ENCODE measurements at places on chromosomes 3 and 15.

DNA sequence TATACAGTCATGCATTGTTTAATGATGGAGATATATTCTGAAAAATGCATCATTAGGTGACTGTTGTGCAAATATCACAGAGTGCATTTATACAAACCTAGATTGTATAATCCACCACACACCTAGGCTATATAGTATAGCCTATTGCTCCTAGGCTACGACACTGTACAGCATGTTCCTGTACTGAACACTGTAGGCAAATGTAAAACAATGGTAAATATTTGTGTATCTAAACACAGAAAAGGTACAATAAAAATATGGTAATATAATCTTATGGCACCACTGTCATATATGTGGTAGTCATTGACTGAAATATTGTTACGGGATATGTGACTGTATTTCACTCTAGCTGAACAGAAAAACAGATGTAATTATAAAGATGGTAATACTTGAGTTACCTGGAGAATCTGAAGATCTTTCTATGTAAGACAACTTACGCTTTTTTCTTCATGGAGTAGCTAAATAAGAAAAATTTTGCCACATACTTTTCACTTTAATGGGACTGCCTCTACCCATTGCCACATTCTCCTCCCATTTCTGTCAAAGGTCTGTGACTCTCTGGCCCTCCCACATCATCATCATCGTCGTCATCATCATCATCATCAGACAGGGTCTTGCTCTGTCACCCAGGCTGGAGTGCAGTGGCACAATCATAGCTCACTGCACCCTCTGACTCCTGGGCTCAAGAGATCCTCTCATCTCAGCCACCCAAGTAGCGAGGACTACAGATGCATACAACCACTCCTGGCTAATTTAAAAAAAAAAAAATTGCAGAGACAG lies 7.2 kb downstream of the PCOLCE2 start:
- no peak for DNase-seq

DNA sequence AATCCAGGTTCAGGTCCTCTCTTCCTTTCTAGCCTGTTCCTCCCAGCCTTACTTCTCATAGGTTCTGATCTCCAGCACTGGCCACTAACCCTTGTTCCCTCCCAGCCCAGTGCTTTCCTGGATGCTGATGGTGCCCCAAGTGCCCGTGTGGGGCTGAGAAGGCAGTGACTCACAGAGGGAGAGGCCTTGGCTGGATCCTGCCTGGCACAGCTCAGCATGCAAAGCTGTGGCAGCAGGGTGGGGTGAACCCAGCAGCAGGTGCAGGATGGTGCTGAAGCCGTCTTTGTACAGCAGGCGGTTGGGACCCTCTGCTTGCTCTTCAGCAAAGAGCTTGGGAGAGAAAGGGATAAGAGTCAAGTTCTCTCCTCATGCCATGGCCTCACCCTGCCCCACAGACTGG lies 7.6 kb downstream of the LPCAT4 start:
- DNase-seq = no peak

GRCh38 chr3:187888701-187889100 lies 143.4 kb upstream of the BCL6 start:
- DNase-seq = no peak

- DNase-seq = no peak
Measured at GRCh38 chr3:54862526-54862925, 65.3 kb downstream of the LRTM1 start.

DNA sequence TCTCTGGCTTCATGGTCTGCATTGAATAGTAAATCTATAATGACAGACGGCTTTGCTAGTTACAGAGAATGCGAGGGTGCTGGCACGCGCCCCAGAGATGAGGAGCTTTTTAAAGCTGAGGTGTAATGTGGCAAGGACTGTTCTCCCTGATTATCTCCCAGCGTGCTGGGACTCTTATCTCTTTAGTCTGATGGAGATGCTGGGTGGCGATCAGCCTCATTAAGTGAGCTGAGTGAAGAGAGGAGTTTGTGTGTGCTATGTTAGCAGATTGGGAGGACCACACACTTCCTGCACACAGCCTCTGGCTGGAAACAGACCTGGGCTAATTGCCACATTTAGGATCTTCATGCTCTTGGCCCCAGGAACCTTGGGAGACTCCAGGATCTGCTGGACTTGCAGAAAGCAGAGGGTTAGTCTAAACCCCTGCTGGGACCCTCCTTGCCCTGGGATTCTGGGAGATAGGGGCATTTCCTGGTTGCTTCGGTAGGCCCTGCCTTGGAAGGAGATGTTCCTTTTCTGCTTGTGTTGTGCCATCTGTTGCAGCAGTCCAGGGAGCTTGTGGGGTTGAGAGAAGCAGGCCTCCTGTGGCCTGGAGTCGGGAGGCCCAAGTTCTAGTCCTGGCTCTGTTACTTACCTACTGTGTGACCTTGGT lies 15.0 kb downstream of the PDIA5 start:
- no peak for DNase-seq

- no peak for DNase-seq
Measured at GRCh38 chr3:33401781-33402180, 38.4 kb downstream of the UBP1 start.

DNA sequence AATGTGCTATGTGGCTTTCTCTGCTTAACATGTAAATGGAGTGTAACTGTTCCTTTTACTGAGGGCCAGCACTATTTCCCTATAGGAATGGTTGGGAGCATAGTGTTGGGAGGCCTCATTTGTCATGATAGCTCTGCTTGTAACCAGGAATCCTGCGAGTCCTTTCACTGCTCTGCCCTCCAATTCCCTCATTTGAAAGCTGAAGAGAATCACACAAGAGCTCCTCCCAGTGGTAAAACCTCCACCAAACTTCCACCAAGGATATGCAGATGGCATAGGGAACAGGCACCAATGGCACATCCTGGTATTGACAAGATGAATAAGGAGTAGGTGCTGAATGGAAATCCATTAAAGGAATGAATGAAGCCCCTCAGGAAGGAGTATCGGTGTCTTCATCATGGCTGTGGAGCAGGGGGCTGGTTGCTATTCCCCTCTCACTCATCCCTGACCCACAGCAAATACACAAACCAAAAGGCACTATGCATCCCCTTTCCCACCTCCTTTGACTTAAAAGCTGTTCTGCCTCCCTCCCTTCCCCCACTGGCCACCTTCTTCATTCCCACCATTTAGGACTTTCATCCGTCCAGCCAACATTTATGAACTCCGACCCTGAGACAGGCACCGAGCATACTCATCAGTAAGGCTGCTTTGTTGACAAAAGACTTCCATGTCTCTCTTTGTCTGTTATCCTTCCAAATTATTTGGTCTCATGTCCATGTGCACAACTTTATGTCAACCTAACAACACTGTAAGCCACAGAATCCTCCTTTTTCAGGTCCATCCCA lies 560.8 kb downstream of the FOXP1 start:
- DNase-seq = no peak

GRCh38 chr3:59970376-59970775 lies 920.6 kb upstream of the CFAP20DC start:
- no peak for DNase-seq

- no peak for DNase-seq
Measured at GRCh38 chr3:36597422-36597821, 166.9 kb downstream of the DCLK3 start.

- no peak for DNase-seq
Measured at GRCh38 chr3:50923955-50924354, 249.2 kb downstream of the DOCK3 start.

DNA sequence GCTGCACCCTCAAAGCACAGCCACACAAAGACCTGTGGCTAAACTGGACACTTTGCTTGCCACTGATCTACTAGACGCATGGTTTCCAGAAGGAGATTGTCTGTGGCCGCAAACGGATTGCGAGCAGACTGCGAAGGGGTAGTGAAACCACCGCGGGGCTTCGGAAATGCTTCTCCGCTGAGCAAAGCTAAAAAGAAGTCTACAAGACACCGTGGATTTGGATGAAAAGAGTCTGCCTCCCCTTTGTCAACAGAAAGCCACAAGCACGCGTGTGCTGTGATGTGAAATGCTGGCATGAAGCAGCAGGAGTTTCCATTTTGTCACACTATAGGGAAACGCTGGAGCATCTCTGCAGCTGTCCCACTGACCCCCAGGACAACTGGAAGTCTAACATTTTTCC lies 63.0 kb downstream of the TMEM44 start:
- no peak for DNase-seq

DNA sequence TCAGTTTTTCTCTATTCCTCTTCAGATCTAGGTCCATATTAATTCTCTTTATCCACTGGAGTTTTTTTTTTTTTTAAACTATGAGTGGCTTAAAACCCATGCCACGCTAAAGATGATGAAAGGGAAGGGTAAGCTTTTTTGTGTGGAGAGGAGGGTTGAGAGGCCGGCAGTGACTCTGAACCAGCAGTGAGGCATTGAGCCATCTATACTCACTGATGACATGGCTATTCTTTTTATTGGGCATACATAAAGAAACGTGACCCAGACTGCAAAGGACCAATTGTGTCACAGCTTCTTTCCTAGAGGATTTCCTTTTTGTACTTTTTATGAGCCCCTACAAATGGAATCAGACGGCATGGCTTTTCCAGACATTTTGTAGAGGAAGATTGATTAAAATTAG lies 662.2 kb downstream of the AGBL1 start:
- no peak for DNase-seq

DNA sequence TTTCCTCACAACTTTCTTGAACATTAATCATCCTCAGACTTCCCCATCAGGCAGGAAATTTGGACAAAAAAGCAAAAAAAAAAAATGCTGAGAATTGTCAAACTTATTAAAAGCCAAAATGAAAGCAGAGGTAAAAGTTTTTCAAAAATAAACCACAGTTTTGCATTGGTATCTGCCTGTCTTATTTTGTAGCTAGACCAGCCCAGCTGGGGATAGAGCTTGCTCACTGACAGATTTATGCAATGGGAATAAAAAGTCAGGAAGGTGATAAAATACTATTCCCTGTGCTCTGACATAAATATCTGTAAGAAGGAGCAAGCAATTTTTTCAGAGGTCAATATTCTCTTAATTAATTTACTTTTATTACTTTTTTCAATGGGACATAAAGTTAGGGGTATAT lies 1006.7 kb upstream of the ALCAM start:
- no peak for DNase-seq

- no peak for DNase-seq
Measured at GRCh38 chr15:70547846-70548487, 215.4 kb downstream of the UACA start.

- no peak for DNase-seq
Measured at GRCh38 chr3:192042116-192042515, 581.2 kb downstream of the PYDC2 start.

DNA sequence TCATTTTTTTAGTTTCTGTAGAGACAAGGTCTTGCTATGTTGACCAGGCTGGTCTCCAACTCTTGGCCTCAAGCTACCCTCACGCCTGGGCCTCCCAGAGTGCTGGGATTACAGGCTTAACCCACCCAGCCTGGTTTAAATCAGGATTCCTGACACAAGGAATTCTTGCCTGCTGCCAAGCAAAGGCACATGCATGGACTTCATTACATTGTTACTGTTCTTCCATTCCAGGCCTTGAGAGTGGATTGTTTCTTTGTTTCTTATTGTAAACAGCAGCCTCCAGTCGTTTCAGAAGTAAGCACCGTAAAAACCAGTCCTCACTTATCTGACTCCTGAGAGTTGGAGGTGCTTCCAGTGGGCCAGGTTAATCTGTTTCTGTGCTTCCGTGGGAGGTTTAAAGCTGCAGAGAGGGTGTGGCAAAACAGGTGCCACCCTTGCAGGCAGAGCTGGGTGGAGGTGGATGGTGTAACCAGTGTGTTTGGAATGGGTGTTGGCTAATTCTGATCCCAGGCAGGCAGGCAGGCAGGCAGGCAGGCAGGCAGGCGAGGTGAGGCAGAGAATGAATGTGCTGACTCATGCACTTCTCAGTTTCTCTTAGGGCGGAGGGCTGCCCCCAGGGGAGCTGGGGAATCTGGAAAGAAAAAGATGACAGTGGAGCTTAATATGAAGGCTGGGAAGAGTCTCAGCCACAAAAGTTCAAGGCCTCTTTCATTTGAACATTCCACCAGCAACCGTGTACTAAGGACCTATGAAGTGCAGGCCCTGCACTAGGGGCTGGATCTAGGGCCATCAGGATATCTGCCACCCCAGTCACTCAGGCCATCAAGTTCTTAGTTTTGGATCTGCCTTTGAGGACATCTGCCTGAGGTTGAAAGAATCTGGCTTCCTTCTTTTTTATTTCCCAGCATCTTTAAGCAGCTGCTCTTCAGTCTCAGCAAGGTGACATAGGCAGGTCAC lies 37.0 kb upstream of the CDCP1 start:
- no peak for DNase-seq

DNA sequence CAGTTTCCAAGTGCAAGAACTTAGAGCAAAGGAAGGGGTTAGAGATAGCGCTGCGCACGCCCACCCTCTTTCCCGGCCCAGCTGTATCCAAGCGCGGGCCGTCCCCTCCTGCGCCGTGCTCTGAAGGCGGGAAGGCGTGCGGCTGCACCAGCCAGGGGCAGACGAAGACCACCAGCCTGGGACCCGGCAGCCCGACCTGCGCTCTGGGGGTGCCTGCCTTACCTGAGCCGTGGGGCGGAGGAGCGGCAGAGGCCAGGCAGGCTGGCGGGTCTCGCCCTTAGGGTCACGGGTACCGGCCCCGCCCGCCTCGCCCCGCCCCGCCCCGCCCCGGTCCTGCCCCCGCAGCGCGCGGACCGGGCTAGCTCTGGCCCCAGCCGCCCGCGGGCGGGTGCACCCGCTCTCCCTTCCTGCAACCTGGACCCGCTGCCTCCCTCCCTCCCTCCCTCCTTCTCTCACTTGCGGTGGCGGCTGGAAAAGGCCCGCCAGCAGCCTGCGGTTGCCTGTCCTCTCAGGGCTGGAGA lies at the start of gene WDR72:
Gene WDR72 (minus strand): TSS at position 253 of the 521 bp plus-strand sequence. CDS start 26,514 bp downstream, outside the sequence.
- DNase-seq = no peak

DNA sequence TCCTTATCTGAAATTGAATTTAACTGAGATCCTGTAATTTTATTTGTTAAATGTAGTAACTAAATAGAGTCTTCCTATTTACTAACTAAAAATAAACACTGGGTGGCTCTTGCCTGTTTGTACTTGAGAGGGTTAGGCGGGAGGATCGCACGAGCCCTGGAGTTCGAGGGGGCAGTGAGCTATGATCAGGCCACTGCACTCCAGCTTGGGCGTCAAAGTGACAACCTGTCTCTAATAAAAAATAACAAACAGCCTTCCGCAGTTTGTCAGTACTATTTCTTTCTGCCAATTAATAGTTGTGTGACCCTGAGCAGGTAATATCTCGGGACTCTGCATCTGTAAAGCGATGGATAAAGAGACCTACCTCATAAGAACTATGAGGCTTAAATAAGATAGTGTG lies 768 bp upstream of the PDE12 start:
- no peak for DNase-seq

DNA sequence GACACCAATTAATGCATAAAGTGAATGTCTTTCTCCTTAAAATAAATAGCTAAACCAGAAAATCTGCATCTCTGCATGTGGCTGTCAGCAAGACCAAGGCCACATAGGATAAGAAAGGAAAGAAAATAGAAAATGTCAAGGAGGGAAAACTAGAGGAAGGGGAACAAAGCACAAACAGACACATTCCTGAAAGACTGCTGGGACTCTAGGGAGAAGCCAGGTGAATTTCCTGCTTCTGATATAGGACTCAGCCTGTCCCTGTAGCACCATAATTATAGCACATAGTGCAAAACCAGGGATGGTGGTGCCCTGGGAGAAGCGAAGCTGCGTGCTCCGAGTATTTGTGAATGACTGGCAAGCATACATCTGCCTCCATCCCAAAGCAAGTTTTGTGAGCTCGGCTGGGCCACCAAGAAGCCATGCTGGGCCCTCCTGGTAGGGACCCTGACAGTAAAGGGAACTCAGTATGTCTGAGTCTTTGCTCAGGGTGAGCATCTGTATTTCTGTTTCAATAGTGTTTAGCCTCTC lies 14.2 kb downstream of the FSTL1 start:
- no peak for DNase-seq

All from frontal cortex (tissue), 4 donors.